ENCODE measurements at places on chromosomes 16 and 17. TPM values are rescaled to one million over a fixed set of nuclear protein-coding genes. Genes with fewer than 3 reads are reported as not detected.

Gene PIK3R6
- total RNA-seq: 0.96 TPM

Gene RND2
- 0.30 TPM for total RNA-seq

Gene HNF1B
- 34.8 TPM for total RNA-seq

Gene UTS2R
- total RNA-seq: not detected

Gene KRTAP16-1
- total RNA-seq: not detected

Gene RCVRN
- total RNA-seq: not detected

Gene CIITA
- 9.6 TPM for total RNA-seq

Gene TUFM
- 427 TPM for total RNA-seq

Gene CLDN6
- total RNA-seq: not detected

Gene PIGL
- 24.7 TPM for total RNA-seq

Gene ATF7IP2
- 5.8 TPM for total RNA-seq

Gene CA7
- total RNA-seq: 46.2 TPM

Gene MYO1C
- 315 TPM for total RNA-seq
